ENCODE measurements at places on chromosomes 2 and 18.
A peak's percentile ranks its signal among the peaks of the same experiment; 100 is the strongest.

DNA sequence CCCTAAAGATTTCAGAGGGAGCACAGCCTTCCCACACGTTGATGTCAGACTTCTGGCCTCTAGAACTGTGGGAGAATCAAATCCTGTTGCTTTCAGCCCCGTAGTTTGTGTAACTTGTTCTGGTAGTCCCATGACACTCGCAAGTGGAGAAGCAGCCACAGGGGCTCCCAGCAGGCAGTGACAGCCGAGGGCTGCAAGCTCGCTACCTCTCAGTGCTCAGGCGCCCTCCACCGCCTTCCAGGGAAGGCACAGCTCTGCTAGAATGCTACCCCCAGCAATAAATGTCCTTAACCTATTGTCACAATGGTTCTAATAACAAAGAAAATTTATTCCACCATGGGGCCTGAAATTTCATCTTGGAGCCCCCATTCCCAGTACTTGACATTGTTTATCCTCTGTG, 143.1 kb upstream of the ZNF236 start:
- no peak for DNase-seq

DNA sequence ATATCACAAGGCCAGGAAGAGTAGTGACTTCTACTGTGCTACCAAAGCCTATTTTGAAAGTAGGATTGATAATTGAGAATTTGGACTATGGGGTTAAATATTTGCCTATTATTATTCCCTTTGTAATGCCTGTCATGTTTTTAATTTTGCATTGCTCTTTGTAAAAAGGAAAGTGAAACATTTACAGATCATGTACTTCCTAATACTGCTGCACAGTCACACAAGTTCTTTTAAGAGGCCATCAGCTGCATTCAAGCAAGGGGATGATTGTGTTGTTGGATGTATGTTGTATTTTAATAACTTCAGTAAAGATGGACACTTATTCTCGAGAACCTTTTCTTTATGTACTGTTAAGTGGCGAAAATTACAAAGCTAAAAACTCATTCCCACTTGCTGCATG, 70.1 kb downstream of the PLEKHA3 start:
- DNase-seq = no peak

DNA sequence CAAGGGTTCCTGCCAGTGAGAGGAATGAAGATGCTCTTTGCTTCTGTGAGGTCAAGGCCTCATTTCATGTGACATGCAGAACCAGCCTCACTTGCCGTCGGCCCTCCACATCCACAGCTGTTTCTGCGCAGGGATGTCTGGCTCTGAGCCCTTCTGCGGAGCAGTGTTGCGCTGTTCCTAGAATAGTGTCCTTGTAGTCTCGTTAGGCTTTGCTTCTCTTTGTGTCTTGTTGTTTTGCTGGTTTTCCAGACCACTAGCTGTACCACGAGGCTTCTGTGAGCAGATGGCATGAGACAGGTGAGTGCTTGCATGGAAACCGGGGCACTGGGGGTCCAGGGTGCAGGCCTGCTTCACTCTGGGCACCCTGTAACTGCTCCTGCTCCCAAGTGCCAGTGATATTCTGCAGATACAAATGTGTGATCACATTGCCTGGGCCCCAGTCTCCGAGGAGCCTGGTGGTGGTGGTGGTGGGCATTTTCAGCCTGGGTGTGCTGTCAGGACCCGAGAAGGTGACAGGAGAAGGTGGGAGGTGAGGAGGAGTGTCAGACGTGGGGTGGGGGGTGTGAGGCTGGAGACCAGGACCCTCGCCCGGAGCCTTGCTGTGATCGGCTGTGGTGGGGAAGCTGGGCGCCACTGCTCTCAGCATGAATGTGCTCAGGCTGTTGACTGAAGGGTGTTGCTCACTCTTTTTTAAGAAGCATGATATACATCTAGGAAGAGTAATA, 34.3 kb downstream of the LDLRAD4 start:
- no peak for DNase-seq

DNA sequence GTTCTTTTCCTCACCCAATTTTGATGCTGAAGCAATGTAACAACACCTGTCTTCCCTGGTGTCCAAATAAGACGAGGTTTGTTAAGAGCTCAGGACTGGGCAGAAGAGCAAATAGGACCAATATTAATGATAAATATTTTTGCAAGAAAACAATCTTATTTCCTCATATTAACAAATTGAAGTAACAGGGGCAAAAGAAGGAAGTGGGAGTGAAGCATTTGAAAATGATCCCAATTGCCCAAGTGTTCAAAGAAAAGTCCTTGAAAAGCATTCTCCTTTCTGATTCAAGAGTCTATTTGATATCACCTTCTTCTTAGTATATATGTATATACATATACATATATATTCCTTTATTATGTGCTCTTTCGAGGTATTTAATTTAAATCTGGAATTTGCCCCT, 418.8 kb downstream of the ARHGAP15 start:
- DNase-seq = no peak

DNA sequence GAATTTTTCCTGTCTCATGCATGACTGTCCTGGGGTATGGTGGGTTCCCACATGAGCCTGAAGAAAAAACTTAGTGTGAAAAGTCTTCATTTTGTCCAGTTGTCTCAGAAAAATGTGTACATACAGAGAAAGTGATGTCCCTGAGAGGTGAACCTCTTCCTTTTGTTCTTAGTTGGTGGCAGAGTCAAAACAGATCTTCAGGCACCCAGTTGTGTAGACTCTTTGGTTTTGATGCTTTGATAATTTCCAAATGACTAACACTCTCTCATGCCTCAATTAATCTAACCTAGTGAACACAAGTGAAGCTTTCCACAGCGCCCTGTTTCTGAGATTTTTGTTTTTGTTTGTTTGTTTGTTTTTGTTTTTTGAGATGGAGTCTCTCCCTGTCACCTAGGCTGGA, 273.5 kb downstream of the PIK3C3 start:
- no peak for DNase-seq

DNA sequence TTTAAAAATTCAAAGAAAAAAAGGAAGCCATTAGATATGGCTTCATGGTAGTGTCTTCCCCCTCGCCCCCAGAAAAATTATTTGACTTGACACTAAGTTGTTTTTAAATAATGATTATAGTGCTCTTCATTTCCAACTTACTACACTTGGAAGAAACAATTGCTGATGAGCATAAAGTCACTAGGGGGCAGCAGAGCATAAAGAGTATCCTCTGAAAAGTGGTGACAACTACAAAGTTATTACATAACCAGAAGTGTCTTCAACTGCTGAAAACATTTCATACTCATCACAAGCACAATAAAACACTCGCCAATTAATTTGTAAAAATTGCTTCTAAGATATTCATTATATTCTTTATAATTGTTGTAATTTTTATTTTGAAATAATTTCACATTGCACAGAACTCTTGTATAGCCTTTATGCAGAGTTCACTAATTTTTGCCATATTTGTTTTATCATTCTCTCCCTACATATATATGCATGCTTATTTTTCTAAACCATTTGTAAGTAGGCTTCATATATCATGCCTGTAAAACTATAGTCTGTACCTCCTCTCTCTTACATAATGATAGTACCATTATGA, 54.9 kb downstream of the EXOC6B start:
- DNase-seq = peak; percentile 72

- DNase-seq = no peak
Observed at GRCh38 chr2:126506786-126507185, 149.2 kb upstream of the GYPC start.

- no peak for DNase-seq
Observed at GRCh38 chr2:12819721-12820120, 103.0 kb downstream of the TRIB2 start.

GRCh38 chr2:65514555-65515195, 82.3 kb upstream of the SPRED2 start:
- DNase-seq = peak; percentile 33

DNA sequence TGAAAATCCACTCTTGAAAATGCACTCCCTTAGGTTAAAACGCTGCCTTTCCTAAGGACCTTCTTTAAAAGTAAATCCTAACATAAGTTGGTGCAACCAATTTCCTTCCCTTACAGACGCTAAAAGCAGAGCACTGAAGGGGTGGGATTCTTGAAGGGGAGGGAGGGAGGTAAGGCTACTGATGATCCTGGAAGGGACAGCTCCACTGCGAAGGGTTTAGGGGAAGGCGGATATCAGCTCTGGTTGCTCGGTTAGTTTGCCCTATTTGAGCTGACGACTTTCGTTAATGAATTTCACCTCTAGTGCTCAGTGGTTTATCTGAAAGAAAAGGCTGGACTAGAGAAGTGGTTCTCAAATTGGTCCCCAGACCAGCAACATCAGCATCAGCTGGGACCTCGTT, 49.7 kb upstream of the SIGLEC15 start:
- DNase-seq = no peak

DNA sequence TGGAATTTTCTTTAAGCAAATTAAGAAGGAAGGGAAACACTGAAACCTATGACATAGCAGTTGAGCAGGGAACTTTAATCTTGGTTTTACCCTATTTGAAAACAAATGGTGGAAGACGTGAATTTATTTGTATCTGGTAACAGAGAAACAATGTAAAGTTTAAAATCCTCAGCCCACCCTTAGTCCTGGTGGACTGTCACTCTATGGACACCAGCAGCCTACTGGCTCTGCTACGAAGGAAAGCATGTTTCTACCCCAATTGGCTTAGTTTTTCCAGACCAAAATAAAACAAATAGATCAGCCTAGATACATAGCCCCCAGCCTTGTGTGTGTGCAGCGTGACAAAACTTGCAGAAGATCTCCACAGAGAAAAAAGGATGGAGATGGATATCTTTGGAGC, 7.4 kb downstream of the ZEB2 start:
- DNase-seq = no peak

- no peak for DNase-seq
Observed at GRCh38 chr2:172550419-172550818, 5.5 kb upstream of the PDK1 start.

- DNase-seq = no peak
Observed at GRCh38 chr2:21363364-21363763, 239.6 kb downstream of the TDRD15 start.

- no peak for DNase-seq
Observed at GRCh38 chr2:7027411-7027810, 110.2 kb downstream of the RNF144A start.

GRCh38 chr2:119981896-119982295, 31.0 kb upstream of the EPB41L5 start:
- DNase-seq = no peak

DNA sequence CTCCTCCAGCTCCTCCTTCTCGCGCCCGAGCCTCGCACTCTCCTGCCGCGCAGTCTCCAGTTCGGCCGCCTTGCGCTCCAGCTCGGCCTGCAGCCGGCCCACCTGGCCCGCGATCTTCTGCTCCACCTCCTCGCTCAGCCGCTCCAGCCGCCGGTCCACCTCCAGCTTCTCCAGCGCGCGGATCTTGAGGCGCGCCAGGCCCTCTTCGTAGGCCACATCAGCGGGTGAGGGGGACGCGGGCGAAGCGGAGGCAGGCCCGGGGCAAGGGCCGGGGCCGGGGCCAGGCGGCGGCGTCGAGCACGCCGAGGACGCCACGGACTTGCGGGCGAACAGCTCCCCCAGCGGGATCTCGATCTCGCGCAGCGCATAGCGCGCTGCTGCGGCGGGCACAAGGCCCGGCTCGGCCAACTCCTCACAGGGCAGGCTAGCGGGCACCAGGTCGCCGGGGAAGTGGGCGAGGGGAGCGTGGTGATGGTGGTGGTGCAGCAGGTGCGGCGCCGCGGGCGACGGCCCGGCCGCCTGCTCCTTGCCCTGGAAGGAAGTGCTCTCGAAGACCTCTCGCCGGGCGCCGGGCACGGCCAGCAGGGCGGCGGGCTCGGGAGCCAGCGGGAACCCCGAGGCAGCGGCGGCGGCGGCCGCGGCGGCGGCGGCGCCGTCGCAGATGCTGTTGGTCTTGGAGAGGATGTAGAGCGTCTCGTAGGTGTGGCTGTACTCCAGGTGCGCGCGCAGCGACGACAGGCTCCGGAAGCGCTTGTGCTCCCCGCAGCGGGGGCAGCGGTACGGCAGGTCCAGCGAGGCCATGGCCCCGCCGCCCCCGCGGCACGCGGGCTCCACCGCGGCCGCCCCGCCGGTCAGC, 15.2 kb downstream of the FBXO41 start:
- DNase-seq = peak; percentile 80

- no peak for DNase-seq
Observed at GRCh38 chr18:8685141-8685913, 20.0 kb upstream of the MTCL1 start.

- DNase-seq = no peak
Observed at GRCh38 chr2:45008296-45009129, 739 bp downstream of the SIX2 start.

All from activated CD4-positive, alpha-beta T cell treated with anti-CD3 and anti-CD28 coated beads, Interleukin-2, amount 50 U/mL, for 16 hours (primary cell).